ENCODE measurements at places on chromosomes 13 and 19.

GRCh38 chr13:97471711-97472110 is 37.7 kb downstream of the RAP2A start:
- no peak for DNase-seq

GRCh38 chr13:47553329-47553977 is 447.6 kb downstream of the SUCLA2 start:
- no peak for DNase-seq

DNA sequence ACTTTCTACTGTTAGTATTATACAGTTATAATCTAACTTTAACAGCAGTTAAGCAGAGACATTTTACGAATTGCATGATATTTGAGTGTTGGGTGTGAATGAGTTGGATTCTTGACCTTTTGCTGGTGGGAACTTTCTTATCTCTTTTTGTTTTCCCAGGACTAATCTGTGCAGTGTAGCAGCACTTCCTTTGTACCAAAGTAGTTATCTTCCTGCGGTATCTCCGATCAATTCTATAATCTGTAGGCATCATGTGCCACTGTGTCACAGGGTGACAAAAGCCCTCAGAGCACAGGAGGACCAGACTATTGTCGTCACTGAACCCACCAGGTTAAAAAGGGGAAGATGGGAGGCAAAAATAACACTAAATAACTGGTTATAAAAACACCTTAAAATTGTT is 823.5 kb downstream of the GPC5 start:
- no peak for DNase-seq

DNA sequence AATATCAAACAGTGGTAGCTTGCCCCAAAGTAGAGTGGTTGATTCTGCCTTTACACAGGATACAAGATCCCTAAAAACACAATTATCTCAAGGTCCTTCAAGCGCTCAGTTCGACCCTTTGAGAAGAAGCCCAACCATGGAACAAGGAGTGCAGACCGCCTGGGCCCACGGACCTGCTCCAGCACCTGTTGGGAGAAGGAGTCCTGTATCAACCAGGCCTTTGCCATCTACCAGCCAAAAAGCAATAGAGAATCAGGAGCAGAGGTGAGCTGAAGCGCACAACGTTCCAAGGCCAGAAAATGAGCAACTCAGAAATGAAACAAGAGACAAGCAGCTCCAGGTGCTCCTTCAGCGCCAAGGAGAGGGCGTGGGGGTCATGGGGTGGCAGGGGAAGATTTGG is 6.3 kb upstream of the LILRB3 start:
- DNase-seq, result no peak

DNA sequence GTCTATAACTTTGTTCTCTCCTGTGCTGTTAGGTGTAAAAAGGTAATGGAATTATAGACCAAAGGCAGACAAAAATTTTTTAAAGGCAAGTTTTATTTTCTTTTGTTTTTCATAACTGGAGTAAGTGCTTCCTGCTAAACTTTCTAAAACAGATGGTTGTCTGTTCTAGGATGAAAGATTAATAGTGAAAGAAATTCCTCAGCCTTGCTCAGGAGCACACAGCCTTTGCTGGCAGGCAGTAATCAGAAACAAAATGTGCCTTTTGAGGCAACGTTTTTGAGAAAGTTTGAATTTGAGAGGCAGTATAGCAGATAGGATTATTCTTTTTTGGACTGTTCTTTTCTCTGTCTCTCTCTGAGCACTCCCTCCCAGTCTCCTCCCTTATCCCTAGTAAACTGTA is 2749.5 kb downstream of the PCDH9 start:
- DNase-seq, result no peak

- no peak for DNase-seq
Observed at GRCh38 chr19:1018393-1018792, 2.5 kb downstream of the TMEM259 start.

- no peak for DNase-seq
Observed at GRCh38 chr19:5993201-5993600, 15.3 kb upstream of the RANBP3 start.

DNA sequence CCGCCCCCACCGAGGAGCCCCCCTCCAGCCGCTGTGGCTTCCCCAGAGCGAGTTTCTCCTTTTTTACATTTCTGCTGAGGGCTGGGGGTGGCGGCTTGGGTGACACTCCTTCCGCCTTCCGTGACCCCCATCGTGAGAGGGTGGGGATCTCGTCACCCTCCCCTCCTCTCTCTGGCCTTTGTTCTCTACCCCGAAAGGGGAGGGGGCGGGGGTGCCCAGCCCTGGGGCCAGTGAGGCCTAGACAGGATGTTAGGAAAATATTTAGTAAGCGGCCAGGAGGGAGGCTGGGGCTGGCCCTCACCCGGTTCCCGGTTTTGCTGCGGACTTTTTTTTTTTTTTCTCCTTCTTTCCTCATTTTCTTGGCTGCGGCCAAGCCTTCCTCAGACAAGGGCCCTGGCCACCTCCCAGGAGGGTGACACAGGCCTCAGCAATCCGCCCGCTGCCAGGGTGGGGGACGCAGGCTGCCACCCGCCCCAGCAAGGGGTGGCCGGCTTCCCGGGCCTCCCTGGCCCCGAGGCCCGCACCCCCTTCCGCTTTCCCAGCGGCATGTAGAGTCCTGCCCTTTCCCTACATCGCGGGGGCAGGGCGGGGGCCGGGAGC is 3.9 kb downstream of the MIDN start:
- peak; percentile 95 for DNase-seq

DNA sequence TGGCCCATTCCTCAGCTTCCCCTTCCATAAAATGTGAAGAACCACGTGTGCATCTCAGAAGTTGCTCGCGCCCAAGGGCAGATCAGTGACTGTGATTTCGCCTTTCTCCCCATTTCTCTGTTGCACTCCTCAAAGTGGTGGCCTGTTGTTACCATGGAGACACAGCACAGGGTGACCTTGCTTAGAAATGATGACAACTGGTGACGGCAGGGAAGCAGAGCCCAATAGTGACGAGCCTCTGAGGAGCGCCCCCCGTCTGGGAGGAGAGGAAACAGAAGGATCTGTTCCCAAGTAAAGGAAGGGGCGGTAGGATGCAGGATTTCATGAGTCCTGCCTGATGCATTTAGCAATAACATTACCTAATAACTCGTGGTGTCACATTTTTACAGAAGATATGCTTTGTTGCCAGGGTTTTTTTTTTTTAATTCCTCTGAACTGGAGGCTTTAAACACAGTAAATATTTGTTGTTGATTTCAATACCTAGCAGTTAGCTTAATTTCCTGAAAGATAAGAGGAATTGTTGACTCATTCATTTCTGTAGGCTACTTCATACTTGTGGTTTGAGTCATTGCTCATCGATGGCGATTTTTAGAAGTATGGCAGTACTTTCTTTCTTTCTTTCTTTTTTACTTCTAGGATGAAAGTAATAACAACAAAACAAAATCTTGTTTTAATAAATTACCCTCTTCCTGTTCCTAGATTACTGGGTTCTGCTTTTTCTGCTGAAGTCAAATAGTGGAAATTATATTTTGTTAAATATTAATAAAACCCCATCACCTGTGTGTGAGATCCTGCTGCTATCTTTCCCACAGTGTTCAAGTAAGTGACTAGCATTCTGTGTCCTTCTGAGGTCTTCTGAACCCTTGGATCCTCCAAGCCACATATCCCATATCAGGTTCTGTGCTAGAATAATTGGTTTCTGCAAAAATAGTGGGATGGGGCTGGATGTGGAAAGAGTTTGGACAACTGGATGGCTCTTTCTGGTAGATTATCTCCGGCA is 36.0 kb downstream of the MBNL2 start:
- DNase-seq, result peak; percentile 85

DNA sequence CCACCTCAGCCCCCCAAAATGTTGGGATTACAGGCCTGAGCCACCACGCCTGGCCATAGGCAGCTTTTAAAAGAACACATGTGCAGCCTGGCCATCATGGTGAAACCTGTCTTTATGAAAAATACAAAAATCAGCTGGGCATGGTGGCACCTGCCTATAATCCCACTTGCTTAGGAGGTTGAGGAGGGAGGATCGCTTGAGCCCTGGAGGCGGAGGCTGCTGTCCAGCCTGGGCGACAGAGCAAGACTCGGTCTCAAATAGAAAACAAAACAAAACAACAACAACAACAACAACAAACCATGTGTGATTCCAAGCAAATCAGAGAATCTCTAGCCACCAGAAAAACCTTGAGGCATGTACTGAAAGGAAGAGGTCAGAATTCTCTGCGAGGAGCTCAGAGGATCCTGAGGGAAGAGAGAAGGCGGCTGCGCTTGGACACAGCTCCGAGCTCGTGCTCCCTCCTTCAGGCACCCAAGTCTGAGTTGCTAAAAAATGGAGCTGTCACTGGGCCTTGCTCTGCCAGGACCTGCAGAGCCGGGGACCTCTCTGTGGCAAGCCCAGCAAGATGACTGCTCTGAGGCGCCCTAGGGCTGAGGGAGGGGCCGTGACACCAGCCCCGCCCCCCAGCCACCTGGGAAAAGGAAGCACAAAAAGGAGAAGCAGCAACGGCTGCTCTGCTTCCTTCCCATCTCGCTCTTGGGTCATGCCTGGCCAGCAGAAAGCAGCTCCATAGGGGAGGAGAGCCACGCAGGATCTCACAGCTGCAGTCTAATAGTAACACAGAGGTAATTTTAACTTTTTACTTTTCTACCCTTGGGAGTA is at the start of gene ARL11:
Gene ARL11 (plus strand): TSS at position 677 of the 822 bp plus-strand sequence. CDS start 1,941 bp downstream, outside the sequence.
- DNase-seq, result peak; percentile 76

GRCh38 chr13:27035892-27036235 is 135.7 kb downstream of the USP12 start:
- no peak for DNase-seq

DNA sequence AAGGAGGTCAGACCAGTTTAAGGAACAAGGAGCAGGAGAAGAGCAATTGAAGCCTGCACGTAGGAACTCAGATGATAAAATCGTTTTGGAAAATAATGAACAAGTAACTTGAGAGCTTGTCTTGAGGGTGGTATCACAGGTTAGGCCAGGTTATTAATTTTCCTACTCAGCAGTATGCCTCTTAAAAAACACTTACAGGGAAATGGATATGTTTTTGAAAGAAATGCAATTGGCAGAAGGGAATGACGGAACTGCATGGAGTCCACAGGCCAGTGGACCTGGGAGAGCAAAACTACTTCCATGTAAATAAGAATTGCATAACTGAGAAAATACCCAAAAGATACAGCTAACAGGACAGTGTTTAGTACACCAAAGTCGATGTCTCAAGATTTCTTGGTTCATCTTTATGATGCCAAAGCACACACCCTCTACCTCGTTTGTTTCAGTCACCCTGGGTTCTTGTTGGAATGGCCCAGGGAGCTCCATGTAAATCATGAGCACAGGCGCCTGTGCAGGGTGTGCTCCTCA is 35.2 kb downstream of the MBNL2 start:
- DNase-seq, result no peak

DNA sequence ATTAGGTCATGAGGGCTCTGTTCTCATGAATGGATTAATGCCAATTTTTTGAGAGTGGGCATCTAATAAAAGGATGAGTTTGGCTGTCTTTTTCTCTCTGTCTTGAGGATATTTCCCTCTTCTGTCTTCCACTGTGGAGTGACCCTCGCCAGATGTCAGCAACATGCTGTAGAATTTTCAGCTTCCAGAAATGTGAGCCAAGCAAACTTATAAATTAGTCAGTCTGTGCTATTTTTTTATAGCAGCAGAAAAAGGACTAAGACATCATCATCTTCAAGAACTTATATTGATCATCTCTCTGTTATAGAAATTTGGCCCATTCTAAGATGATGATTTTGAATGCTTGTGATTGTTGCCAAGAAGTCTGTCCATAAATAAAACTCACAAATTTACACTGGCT is 431.4 kb downstream of the FGF9 start:
- no peak for DNase-seq

Measured in tibial artery (tissue), 4 donors.